ENCODE measurements at places on chromosomes 7 and 10.

DNA sequence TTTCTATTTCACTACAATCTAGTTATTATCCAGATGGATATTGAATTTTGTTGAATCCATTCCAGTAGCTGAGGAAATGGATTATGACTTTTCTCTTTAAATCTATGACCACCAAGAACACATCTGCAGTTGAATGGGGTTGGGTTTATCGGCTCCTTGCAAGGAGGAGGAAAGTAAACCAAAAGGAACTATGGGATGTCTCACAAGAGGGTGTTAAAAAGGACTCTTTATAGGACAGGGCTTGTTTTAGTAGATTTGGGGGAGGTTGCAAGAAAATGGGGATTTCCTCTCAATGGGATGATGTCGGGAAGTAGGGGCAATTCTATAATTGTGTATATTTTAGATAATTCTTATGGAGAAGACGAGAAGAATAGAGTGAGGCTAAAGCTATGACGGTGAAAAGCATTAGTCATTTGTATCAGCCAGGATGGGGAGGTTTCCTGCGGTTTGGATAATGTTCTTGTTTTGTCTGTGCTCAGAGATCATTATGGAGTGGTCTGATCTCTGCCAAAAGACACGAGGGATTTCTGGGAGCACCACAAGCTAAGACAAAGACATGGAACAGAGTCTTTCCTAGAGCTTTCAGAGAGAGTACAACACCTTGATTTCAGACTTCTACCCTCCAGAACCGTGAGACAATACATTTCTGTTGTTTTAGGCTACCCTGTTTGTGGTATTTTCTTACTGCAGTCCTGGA, 5.3 kb upstream of the LRRC61 start:
- DNase-seq, result no peak

DNA sequence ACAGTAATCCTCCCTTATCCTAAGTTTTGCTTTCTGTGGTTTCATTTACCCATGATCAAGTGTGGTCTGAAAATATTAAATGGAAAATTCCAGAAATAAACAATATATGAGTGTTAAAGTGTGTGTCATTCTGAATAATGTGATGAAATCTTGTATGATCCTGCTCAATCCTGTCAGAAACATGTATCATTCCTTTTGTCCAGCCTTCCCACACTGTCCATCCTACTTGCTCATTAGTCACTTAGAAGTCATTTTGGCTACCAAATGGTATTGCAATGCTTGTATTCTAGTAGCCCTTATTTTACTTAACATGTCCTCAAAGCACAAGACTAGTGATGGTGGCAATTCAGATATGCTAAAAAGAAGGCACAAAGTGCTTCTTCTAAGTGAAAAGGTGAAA, 1211.2 kb upstream of the SORCS1 start:
- no peak for DNase-seq

- no peak for DNase-seq
Measured at GRCh38 chr7:84399661-84400060, 205.1 kb upstream of the SEMA3A start.

DNA sequence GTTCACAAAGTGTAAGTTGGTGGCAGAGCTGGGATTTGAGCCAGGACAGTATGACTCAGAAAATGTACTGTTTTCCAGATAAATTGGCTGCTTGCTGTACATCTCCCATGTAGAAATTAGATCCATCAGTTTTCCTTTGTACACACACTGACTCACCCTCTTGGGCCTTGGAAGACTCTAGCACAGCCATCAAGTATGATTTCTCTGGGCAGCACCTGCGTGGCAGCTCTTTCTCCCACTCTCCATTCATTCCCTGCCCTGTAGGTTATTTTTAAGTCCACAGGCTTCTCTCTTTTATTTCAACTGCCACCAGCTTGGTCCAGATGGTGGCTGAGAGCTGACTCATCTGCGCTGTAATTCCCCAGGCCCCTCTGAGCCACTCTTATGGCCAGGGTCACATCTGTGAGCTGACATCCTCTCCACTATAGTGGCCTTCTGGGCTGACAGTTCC, 28.3 kb upstream of the SDK1 start:
- DNase-seq, result peak; percentile 36

DNA sequence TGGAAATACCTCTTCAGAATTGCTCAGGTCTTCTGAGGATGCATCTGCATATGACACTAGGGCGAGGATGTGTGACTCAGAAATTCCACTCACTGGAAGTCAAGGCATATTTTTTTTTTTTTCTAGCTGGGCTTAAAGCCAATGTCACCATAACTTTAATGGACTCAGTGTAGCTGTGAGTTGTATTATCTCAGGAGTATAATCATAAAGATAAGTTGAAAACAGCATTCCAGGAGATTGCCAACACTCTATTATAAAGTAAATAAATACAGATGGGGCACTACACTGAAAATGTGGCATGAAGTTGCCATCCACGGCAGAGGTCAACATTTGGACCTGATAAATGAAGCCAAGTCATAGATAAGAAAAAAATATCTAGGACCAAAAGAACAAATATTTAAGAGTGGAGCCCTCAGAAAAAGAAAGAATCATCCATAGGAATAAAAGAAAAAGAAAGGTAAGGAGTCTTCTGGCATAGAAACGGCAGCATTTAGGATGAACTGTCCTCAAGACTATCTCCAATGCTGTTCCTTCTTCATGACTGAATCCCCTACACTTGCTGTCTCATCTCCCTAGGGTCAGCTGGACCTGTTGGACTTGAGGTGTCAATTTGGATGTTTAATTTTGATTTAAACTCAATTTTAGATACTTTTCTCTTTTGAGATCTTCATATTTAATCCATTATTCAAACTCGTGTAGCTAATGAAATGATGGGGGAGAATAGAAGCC, 72.9 kb upstream of the CAV2 start:
- no peak for DNase-seq

DNA sequence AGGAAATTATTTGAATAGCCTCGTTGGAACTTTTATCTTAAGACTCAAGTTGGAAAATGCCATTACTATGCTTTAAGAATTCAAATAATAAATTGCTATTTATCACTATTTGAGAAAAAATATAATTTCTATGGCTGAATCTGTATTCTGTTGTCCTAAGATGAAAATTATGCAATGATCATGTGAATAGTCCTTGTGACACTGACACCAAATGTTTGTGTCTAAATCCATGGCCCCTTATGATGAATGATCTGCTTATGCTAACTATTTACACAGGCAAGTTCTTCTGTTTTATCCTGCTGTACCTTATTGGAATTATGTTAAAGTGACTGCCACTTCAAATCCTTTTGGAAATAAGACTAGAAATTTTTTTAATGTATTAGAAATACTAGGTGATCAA, 208.7 kb downstream of the DOCK4 start:
- no peak for DNase-seq

DNA sequence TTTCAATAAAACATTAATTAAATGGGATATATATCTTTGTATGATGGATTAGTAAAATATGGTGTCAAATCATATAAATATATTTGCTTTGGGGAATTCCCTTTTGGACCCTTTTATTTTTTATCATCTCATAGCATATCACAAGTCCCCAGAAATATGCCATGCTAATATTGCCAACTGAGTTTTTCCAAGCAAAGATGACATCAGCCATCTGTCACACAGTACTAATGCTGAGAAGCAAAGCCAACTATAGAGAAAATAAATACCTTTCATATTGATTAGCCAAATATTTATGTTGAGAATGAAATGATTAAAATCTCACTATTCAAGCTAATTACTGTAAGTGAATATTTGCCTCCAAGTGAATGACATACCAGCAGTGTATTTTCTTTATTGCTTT, 575.3 kb downstream of the ETV1 start:
- DNase-seq, result no peak

- no peak for DNase-seq
Measured at GRCh38 chr10:71342573-71343391, 23.7 kb downstream of the SLC29A3 start.

DNA sequence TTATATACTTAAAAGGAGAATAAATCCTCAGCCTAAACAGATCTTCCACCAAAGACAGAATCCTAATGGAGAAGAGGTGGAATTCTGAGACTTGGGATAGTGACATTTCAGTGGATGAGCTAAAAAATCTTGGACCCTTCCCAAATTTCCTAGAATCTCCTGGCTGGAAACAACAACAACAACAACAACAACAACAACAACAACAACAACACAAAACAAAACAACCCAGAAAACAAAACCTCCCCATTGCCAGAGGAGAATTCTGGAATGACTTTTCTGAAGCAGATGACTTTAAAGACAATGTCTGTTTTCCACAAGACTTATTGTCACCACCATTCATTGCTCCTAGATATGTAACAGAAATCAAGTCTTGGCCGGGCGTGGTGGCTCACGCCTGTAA, 322.1 kb downstream of the ARL4A start:
- no peak for DNase-seq

- no peak for DNase-seq
Measured at GRCh38 chr7:128914566-128915151, 4.2 kb upstream of the KCP start.

- DNase-seq, result no peak
Measured at GRCh38 chr7:149569726-149570422, 72.3 kb upstream of the ZNF746 start.

- DNase-seq, result no peak
Measured at GRCh38 chr10:43452356-43452914, 15.5 kb downstream of the ZNF487 start.

- DNase-seq, result no peak
Measured at GRCh38 chr10:19119191-19119590, 70.6 kb downstream of the MALRD1 start.

- DNase-seq, result no peak
Measured at GRCh38 chr10:129400426-129400825, 66.6 kb upstream of the MGMT start.

DNA sequence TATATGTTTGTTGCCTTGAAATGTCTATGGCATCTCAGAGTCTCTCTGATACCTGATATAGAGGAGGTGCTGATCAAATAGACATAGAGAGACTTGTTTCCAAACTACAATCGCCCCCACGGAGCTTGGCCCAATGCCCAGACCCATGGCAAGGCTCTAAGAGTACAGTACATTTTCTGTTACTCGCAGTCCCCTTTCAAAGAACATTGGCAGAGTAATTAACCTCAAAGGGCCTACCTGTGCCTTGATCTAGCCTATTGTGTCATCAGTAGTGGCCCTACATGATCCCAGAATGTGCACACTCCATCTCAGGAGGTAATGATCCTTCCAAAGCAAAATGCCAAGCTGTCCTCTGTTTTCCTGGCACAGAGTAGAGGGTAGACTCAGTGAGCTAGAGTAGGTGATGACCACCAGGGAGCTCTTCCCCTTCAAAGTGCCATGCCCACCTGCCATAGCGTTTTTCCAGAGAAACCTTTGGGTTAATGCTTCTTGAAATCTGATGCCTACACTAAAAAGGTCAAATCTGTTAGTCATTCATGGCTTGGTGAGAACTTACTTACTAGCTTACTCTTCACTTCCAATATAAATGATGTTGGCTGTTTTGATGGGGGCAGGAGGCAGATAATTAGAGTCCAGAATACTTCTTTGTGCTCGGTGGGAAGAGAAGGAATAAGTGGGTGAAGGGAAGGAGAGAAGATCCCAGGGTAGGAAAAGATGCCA, 41.2 kb upstream of the ACSL5 start:
- no peak for DNase-seq

GRCh38 chr7:102897856-102898531, 14.8 kb upstream of the LRRC17 start:
- DNase-seq, result no peak

- DNase-seq, result no peak
Measured at GRCh38 chr10:113139699-113140098, 189.7 kb downstream of the TCF7L2 start.

GRCh38 chr10:5045095-5045494, 41.4 kb upstream of the AKR1C2 start:
- DNase-seq, result no peak

GRCh38 chr7:19080093-19080492, 37.3 kb downstream of the TWIST1 start:
- DNase-seq, result no peak

DNA sequence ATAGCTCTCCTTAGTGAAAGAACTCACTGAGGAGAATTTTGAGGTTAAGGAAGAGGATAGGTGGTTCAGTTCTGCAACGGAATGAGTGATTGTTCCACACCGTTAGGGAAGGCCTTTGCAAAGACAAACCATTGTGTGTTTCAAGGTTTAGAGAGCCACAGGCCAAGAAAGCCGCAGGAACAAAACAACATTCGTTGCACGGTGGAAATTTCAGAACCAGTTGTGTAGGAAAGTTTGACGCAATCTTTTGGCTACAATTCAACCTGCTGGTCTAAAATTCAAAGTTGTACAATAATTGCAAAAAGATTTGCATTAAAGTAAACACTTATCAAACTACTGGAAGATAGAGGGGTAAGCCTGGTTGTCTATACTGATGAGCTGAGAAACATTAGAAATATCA, 91.4 kb downstream of the FAM107B start:
- no peak for DNase-seq

- DNase-seq, result no peak
Measured at GRCh38 chr10:36679554-36679953, 445.8 kb upstream of the ANKRD30A start.

DNA sequence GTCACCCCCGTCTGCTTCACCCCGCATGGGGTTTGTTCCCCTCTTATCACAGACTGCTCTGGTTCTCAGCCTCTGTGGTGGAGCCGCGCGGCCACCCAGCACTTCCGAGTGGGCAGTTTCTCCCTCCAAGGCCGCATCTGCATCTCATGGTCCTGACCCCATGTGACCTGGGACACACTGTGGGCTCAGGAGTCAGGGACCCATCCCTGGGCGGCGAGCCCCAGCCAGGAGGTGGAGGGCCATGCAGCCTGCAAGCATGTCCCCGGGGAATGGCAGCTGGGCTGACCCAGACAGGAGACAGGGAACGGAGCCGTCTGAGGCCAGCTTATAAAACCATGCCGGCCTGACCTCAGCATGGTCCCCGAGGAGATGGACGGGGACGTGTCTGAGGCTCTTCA, 25.2 kb upstream of the TTYH3 start:
- no peak for DNase-seq

DNA sequence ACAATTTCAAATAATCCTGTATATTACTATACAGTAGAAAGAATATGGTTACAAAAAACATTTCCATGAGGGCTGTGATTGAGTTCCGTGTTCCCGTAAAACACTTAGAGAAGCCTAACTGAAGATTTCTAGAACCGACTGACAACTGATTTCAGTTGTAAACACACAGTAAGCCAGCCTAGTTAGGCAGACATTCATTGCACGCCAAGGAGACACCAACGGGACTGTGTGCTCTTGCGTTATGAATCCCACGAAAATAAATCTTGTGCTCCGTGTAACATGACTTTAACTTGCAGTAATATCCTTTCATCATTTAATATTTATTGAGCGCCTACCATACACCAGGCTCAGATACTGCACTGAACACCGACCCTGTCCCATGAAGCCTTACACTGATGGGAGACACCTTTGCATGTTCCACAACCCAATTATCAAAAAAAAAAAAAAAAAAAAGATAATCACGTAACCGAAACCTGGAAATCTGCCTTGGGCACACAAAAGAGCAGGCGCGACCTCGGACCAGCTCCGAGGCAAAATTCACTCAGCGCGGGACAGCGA, 420 bp upstream of the KLHL7 start:
- DNase-seq, result no peak

DNA sequence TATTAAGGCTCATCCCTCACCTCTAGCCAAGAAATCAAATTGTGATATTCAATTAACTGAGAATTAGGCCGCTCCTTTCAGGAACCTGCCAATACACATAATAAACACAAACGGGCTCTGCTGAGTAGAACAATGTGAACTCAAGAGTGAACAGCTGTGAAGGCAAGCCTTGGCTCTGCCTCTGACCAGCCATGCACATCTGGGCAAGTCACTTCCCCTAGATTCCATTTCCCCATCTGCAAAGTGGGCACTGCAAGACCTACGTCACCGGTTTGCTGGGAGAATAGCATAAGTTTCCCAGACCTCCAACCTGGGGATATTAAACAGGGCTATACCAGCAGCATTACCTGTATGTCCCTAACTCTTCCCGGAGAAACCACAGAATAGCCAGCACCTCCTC, 355.2 kb downstream of the TNS3 start:
- DNase-seq, result no peak
